Activated CD4-positive, alpha-beta T cell treated with anti-CD3 and anti-CD28 coated beads for 36 hours (primary cell): ENCODE measurements at places on chromosomes 5 and 9. TPM values are rescaled to one million over a fixed set of nuclear protein-coding genes. Genes with fewer than 3 reads are reported as not detected.
A peak's percentile ranks its signal among the peaks of the same experiment; 100 is the strongest.

The MSX2 gene
- total RNA-seq = not detected

GRCh38 chr5:149485655-149486615, 65.3 kb downstream of the CSNK1A1 start:
- DNase-seq = no peak

DNA sequence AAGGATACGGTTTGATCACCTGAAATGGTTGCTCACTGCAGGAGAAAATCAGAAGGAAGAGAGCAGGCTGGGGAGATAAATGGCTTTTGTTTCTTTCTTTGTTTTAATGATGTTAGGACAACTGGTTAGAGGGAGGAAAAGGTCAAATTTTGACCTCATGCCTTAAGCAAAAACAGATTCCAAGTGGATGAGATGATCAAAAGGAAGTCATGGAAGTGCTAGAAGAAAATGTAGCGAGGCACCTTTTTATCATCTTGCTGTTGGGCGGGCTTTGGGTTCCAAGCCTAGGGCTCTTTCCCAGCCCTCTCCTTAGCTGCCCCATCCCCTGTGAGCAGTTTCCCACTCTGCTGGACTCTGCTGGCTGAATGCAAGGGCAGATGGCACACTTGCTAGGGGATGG, 127.9 kb downstream of the ADAMTS2 start:
- DNase-seq = no peak

- DNase-seq = no peak
Measured at GRCh38 chr9:130454096-130454811, 9.5 kb downstream of the ASS1 start.

GRCh38 chr5:77239126-77239741, 28.8 kb downstream of the PDE8B start:
- DNase-seq = peak; percentile 39

The PROP1 gene
- total RNA-seq = not detected

DNA sequence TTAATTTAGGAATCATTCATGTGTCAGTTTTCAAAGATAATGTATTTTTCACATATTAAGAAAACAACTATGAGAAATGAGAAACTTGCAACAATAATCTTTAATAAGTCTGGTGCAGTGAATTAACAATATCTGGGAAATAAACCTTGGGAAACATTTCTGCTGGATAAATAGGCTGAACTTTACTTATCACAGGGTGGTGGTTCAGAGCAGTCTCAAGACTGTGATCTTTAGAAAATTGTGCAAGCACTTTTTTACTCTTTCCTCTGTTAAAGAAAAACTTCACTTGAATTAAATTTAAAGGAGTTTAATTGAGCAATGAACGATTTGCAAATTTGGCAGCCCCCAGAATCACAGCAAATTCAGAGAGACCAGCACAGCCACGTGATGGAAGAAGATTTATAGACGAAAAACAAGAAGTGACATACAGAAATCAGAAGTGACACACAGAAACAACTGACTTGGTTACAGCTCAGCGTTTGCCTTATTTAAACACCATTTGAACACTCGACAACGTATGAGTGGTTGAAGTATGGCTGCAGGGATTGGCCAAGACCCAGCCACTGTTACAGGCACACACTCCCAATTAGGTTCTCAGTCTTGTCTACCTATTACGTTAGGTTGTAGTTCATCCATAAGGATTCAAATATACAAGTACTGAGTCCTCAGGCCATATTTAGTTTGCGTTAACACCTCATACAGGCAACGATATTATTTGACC, 631.9 kb downstream of the SLCO4C1 start:
- DNase-seq = no peak

- DNase-seq = no peak
Measured at GRCh38 chr5:158017469-158017868, 158.5 kb upstream of the CLINT1 start.

- DNase-seq = no peak
Measured at GRCh38 chr5:74257060-74257527, 383.4 kb downstream of the ENC1 start.

DNA sequence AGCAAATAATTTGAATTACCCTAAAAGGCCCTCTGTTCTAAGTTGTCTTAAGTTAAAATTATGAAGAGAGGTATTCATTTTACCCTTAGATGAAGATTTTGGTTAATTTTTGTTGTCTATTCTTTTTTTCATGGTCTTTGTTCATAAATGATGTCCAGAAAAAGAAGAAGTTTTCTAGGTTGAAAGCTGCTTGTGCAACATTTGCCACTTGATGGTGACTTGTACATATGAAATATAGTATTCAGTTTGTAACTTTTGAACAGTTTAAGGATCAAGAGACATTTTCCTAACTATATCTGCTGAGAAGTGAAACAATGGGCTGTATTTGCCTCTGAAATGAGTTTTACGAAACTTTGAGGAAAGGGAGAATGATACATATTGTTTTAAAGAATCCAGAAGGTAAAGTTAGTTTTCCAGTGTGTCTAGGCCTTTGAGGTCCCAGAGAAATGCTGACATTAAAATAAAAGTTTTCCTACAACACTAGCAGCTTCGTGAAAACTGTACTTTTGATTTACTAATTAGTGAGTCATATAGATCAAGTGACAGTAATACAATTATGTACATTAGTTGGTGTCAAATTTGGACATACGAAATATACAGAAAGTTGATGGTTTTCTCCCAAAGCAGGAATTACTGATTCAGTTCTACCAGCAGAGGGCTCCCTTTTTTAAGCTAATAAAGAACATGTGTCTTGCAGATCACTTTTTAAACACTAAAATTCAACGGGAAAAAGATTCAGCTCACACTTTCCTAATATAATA, 70.5 kb downstream of the PIK3R1 start:
- no peak for DNase-seq

DNA sequence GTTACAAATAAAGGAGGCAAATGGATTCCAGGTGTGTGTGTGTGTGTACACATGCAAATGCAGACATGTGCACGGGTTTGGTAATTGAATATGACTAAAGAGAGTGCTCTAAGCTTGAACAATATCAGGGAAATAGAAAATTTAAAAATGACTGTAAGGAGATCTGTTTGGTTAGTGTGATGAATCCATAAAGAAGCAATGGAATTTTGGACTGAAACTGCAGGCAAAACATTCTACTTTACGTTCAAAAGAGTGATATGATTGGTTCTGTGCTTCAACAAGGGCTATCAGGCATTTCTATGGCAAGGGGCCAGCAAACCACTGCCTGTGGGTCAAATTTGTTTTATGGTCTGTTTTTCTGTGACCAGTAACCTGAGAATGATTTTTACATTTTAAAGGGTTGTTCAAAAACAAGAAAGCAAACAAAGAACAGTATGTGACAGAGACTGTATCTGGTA, 332.8 kb upstream of the KLF9 start:
- DNase-seq = no peak

DNA sequence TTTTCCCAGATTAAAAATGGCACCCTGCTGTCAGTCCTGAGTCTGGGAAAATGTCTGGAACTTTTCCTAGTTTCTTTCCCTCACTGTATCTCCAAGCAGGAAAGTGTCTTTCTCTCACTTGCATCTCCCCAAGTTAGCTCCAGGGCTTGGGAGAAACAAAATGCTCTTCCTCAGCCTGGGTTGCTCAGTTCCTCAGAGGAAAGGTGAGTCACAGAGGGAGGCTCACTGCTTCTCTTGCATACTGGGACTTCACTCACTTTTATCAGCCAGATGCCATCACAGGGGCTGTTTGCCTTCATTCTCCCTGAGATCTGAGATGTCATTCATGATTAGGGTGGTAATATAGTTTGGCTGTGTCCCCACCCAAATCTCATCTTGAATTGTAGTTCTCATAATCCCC, 519.9 kb downstream of the SEMA5A start:
- DNase-seq = no peak

The SV2C gene
- total RNA-seq = 0.02 TPM

The OTP gene
- total RNA-seq = not detected

GRCh38 chr5:150141544-150142184, 14.0 kb downstream of the PDGFRB start:
- DNase-seq = no peak

The DPM2 gene
- 44.1 TPM for total RNA-seq

- DNase-seq = no peak
Measured at GRCh38 chr9:132551556-132551955, 30.9 kb upstream of the BARHL1 start.

The GMCL2 gene
- total RNA-seq = not detected

DNA sequence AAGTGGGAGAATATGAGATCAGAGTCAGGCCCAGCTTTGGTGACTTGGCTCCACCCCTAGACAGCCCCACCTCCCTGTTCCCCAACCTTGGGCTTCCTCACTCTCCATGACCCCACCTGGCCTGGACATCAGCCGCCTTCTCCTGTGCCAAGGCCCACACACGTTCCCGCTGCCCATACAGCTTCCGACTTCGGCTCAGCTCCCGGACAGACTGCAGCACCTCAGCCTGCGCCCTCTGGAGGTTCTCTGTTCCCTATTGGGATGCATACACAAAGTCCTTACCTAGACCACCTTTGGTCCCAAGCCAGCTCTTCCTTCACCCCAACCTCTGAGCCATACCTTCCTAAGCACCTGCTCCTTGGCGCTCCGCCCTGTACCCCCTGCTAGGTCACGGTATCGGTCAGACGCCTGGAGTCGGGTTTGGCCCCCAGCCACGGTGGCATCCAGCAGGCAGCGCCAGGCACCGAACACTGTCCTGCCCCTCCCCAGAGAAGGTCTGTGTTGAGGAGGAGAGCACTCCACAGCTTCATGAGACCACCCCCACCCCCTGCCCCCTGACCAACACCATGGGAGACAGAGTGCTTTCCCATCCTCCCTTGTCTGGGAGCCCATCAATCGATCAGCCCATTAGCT, 2.0 kb downstream of the FCHSD1 start:
- no peak for DNase-seq

GRCh38 chr9:103798620-103799019, 295.5 kb upstream of the SMC2 start:
- peak; percentile 14 for DNase-seq

GRCh38 chr5:82176115-82176814, 101.9 kb downstream of the RPS23 start:
- DNase-seq = no peak
